ENCODE measurements at places on chromosomes 16 and 17.

DNA sequence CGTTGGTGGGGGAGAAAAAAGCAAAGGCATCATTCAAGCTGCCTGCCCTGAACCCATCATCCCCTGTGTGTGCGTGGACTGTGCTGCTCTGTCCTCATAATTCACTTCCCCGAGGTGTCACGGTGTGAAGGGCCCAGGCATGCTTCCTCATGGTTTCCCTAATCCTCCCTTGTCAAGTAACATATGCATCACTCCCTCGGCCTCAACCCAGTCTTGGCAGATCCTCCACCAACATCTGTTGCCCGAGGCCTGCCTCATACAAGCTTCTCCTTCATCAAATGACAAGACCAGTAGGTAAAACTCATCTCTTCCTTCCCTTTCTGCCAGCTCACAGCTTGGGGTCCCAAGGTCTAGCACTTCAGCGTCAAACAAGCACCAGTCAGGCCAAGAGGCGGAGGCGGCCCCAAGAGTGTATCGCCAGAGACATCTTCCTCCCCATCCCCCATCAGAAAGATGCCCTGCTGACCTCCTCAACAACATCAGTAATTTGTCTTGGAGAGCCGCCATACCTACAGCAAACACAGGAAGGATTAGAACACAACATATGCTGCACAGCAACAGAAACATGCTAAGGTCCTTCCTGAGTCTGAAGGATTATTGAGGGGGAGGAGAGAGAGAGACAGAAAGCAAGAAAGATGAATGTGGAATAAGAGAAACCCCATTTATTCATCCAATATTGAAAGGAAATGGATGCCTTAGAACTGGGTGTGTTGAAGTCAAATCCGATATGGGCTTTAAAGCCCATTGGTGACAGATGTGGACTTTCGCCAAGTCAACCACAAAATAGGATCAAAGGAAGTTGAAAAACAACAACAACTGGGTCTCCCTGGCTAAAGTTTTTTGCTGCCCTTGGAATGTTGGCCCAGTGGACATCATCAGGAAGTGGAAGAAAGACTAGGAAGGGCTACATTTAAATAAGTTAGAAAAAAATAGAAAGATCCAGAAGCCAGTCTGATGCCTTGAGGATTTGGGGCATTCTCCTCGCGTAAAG is 38.4 kb downstream of the SOX9 start:
- no peak for DNase-seq

- DNase-seq, result no peak
These were observed 6.3 kb downstream of the SLC25A39 start for GRCh38 chr17:44318077-44318892.

DNA sequence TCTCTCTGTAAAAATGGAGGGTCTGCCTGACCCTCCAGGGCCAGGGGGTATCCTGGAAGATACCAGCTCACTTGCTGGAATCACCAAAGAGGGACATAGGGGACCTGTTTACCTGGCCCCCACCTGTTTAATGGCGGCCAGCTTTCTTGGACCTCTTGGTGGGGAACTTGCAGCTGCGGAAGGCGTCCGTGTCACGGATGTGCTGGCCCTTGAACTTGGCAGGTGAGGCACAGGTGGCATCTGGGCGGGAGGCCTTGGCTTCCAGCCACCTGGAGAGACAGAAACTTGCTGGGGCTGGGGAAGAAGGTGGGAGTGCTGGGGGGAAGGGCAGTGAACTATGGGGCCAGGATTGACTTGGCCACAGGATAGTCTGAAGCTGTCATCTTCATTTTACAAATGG is 3.5 kb downstream of the CHAD start:
- DNase-seq, result no peak

GRCh38 chr17:27797390-27798091 is 2.8 kb downstream of the NOS2 start:
- DNase-seq, result no peak

GRCh38 chr16:56764835-56765234 is 34.9 kb downstream of the NUP93 start:
- no peak for DNase-seq

- DNase-seq, result peak; percentile 7
These were observed 140.0 kb downstream of the CHD9NB start for GRCh38 chr16:52912565-52913173.

- no peak for DNase-seq
These were observed 1.1 kb upstream of the HAPSTR1 start for GRCh38 chr16:9090101-9090959.

GRCh38 chr17:35414247-35414646 is 18.1 kb downstream of the SLFN12 start:
- no peak for DNase-seq

- DNase-seq, result no peak
These were observed 23.5 kb downstream of the GTF3C1 start for GRCh38 chr16:27526180-27526579.

GRCh38 chr16:19225651-19226050 is 57.6 kb downstream of the SYT17 start:
- DNase-seq, result no peak

- no peak for DNase-seq
These were observed 4.0 kb downstream of the GLOD4 start for GRCh38 chr17:778096-778495.

- DNase-seq, result no peak
These were observed 110.2 kb upstream of the CACNG5 start for GRCh38 chr17:66724581-66725341.

DNA sequence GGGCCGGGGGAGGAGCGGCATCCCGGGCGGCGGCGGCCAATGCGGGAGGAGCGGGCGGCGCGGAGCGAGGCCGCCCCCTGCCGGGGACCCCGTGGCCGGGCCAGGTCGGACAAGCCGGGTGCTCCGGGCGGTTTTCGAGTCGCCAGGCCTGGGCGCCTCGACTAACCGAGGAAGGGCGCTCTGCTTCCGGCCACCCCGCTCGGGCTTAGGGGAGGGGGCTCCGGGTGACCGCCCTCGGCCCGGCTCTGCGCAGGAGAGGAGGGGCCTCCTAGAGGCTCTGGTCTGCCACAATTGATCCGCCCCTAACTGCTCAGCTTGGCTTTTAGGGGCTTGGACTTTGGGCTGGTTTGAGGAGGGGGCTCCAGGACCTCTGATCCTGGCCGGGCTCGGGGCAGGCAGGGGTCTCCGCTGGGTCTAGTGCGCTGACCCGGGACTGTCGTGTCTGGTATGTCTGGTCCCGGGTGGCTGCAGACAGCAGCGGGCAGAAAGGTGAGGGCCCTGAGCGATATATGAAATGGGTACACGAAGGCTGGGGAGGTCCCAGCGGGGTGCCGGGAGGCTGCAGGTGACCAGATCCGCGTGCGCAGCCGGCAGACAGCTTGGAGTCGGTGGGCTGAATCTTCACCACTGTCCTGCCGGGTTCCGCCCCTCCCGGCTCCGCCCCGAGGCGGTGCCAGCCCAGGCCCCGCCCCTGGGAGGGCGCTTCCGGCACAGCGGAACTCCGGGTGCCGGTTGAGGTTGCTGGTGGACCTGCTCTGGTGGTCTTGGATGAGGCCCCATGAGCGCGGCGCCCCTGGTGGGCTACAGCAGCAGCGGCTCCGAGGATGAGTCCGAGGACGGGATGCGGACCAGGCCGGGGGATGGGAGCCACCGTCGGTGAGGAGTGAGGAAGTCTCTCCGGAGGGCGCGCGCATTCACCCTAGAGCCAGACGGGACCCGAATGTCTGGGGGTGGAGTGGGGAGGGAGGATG is at the start of gene USB1:
TSS of gene USB1 (plus strand) at position 702 of the 971 bp plus-strand sequence. CDS start at position 779, 77 bp downstream.
- DNase-seq, result no peak

DNA sequence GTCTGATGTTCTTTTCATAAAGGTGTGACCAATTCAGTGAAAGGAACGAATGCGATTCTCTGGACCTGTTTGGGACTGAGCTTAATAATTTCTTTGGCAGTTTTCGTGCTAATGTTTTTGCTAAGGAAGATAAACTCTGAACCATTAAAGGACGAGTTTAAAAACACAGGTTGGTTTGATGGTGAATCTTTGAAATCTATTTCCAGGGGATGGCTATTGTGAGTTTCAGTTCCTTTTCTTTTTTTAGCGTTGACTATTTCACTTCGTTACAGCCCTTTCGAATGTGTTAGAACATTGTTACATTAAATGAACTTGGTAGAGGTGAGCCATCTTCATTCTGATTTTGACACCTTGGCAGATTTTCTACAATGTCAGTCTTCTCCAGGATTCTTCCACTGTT is 1.2 kb downstream of the TNFRSF17 start:
- DNase-seq, result no peak

DNA sequence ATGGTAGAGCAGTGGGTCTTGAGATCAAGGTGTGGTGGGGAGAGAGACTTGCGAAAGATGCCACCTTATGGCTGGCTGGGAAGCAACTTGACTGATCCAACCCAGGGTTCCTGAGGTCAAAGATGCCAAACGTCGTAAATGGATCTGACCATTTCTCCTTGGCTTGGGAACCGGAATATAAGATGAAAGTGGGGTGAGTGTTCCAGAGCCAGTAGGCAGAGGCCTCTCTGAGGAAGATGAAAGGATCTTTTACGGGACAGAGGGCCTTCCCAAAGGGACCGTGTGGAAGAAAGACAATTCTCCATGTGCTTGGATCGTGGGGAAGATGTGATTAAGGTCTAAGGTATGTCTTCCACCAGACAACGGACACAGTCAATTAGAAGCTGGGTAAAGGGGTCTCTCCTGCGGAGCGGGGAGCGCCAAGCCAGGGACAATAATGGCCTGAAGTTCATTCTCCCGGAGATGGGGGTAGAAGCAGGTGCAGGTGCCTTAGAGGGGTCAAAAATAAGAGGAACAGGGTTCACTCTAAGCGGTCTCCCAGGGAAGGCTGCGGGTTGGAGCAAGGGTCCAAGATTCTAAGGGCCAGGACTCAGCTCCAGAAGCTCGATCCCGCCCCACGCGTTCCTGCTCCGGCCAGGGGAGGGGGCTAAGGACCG is 800 bp downstream of the FXR2 start:
- DNase-seq, result no peak

DNA sequence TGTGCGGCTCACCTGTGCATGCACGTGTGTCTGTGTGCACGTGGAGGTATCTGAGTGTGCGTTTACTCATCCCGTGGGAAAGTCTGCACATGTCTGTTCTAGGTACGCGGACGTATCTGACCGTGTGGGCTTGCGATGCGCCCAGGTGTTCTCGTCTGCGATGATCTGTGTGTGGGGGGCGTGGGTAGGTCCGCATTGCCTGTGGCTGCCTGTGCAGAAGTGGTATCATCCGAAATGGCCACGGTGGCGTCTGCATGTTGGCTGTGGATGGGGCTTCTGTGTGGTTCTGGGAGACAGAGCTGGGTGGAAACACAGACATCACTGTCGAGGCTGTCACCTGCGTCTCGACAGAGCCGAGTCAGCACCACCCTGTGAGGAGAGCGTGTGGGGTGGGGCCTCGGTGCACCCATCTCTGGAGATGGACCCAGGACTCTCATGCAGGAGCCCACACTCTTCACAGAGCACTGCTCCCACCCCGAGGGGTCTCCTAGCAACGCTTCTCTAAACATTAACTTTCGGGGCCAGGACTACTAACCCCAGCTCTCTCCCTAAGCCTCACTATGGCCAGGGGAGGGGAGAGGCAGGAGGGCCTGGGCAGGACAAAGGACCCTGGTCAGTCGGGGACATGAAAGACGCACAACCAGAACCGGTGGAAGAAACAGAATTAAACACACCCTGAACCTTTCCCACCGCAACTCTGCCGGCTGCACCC is 8.4 kb downstream of the DPEP1 start:
- no peak for DNase-seq

GRCh38 chr17:82678265-82678891 is 20.1 kb downstream of the RAB40B start:
- DNase-seq, result no peak

DNA sequence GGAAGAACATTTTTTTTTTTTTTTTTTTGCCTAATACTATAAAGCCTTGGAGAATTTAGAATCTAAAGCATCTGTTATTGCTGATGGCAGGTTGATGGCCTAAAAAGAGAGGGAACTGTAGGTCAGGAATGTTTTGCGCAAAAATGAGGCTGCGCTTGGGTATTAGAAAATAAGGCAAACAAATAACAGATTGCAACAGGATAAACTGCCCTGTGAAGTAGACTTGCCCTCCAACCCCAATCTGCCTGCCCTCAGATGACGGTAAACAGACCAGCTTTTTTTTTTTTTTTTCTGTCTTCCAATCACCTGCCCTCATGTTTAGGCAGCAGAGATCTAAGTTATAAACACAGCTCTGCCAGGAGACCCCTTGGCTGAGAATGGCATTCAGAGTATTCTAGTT is 3.8 kb upstream of the DHX8 start:
- DNase-seq, result no peak

DNA sequence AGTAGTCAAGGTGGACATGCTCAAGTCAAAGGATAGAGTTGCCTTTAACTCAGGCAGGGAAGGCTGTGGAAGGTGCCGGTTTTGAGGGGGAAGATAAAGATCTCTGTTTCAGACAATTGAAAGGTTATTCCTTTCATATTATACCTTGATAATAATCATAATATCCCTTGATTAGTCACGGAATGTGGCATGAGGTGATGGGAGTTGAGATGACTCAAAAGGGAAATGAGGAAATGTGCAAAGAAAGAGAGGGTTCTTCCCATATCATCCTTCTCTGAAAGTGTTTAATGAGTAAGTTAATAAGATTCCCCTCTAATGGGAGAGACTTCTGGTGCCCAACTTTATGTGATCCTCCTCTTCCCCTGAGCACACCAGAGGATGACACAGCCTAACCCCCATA is 43.1 kb upstream of the HS3ST2 start:
- DNase-seq, result no peak

- no peak for DNase-seq
These were observed 3.1 kb upstream of the KRT36 start for GRCh38 chr17:41492771-41493170.

DNA sequence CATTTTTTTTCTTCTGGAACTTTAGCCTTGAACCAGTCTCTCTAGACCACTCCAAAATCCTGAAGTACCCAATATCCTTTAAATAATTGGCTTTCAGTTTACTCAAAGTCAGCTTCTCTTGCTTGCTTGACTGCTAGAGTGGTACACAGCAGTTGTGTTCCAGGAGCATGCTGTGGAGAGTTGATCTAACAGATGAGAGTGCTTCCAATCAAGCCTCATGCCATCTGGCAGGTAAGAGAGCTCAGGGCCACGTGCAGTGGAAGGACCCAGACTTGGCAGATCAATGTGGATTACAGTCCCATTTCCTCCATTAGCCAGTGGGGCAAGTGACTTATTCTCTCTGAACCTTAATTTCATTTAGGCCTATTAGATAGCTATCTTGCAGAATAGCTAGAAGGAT is 15.7 kb downstream of the CNEP1R1 start:
- no peak for DNase-seq

DNA sequence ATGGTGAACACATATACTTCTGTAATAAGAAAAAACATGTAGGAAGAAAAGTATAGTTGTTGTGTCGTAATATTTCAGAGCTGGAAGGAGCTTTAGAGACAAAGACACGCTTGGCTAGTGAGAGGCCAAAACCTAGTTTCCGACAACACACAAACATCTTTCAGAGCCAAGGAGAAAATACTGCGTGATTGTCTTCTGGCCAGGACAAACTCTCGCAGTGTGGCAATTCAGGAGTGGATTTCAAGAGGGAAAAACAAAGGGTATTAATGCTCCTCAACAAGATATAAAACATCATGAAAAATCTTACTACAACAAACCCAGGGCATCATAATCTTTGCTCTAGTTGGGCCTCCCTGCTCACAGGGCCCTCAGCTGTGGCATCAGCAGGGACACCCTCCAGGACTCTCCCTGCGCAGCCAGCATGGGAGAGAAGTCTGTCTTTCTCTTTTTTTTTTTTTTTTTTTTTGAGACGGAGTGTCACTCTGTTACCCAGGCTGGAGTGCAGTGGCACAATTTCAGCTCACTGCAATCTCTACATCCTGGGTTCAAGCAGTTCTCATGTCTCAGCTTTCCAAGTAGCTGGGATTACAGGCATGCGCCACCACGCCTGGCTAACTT is 66.4 kb downstream of the CYB5B start:
- DNase-seq, result no peak

GRCh38 chr16:10256784-10257641 is 74.8 kb upstream of the GRIN2A start:
- DNase-seq, result no peak

- DNase-seq, result no peak
These were observed 76.6 kb downstream of the BMERB1 start for GRCh38 chr16:15510992-15511391.

Data from kidney epithelial cell (primary cell).